Activated CD4-positive, alpha-beta T cell treated with anti-CD3 and anti-CD28 coated beads, Interleukin-2, amount 10 ng/mL, durations not matched to agents 24 days and 14 days (primary cell): ENCODE measurements at places on chromosomes 6 and 20.

DNA sequence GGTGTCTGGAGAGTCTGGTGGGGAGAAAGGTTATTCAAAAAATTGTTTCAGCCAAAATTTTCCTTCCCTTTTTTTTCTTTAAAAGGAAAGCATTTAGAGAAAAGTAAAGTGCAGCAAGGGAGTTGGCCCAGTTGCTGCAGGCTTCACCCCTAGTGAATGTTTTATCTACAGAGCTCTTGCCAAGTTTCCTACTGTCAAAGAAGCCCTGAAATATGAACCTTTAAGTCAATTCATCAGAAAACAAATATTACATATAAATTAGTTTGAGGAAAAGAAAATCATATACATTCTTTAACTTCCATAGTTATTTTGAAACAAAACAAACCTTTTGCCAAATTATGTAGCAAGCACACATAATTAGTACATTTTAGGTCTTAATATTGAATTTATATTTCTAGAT lies 25.0 kb upstream of the HMGCLL1 start:
- H3K4me3 ChIP-seq = no peak overlapping the region
- DNase-seq = no peak
- no peak overlapping the region for H3K27ac ChIP-seq
- no peaks in the 10 kb centered on the region for H3K27me3 ChIP-seq
- H3K4me1 ChIP-seq = no peaks in the 10 kb centered on the region
- H3K36me3 ChIP-seq = no peaks in the 10 kb centered on the region

- no peaks in the 10 kb centered on the region for H3K27me3 ChIP-seq
- peaks cover 23% of the 10 kb centered on the region for H3K4me1 ChIP-seq
- no peak overlapping the region for H3K27ac ChIP-seq
- peaks cover 2% of the 10 kb centered on the region for H3K36me3 ChIP-seq
- no peak overlapping the region for H3K4me3 ChIP-seq
Measured at GRCh38 chr6:13722880-13723279, 11.2 kb upstream of the RANBP9 start.

DNA sequence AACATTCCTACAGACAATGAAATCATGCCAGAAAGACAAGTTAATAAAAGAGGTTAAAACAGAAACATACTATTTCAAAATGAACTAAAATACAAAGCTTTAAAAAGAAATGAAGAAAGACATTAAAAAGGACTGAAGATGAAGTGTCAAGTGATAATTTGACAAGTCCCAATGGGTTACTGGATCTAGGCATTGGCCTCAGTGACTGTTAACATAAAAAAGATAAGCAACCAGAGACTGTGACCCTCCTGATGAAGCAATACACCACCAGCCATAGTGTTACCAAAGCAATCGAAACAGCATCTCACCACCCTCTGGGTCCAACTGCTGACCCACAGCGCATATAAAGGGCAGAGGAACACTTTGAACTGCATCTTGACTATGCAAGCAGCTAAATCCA lies 130.3 kb downstream of the FIG4 start:
- H3K27ac ChIP-seq = no peak overlapping the region
- no peaks in the 10 kb centered on the region for H3K27me3 ChIP-seq
- no peak overlapping the region for H3K4me3 ChIP-seq
- DNase-seq = no peak
- no peaks in the 10 kb centered on the region for H3K4me1 ChIP-seq
- no peaks in the 10 kb centered on the region for H3K36me3 ChIP-seq

DNA sequence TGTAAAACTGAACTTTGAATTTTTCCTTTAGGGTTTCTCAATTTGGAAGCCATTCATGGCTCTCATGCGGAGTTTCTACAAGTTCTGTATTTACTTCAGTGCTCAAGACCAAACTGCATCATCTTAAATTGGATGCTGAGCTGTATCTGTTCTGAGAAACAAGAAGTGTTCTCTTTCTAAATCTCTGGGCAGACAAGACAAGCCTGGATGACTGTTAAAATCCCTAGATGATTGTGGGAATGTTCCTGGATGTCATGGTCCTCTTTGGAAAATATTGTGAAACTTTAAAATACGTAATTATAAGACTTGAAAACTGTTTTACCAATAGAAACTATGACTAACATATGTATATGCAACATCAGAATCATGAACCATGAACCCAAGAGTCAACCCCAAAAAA lies 6.2 kb upstream of the GCM1 start:
- no peak overlapping the region for H3K4me3 ChIP-seq
- H3K27ac ChIP-seq = no peak overlapping the region
- no peaks in the 10 kb centered on the region for H3K36me3 ChIP-seq
- H3K4me1 ChIP-seq = no peaks in the 10 kb centered on the region
- DNase-seq = no peak
- H3K27me3 ChIP-seq = no peaks in the 10 kb centered on the region

DNA sequence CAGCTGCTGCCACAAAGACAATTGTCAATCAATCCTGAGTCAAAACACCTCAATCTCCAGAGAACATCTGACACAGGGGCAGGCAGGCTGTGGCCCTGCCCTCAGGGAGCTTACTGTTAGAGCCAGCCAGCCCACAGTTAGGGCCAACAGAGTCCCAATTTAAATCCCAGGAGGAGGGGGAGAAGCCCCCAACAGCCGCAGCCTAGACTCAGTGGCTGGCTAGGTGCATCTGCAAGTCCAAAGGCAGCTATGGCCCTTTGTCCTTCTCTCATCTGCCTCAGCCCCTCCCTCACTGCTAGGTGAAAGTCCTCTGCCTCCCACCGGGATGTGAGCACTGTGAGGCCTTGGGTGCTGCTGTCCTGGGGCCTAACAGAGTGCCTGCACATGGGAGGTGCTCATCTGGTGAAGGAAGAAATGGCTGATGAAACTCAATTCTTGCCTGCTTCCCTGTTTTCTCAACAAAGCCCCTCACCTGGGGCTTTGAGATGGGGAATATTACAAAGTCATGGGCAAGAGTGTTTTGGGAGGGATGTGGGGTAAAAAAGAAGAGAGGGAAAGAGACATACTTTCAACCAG lies 33.7 kb upstream of the VEGFA start:
- H3K36me3 ChIP-seq = no peaks in the 10 kb centered on the region
- no peak overlapping the region for H3K4me3 ChIP-seq
- peaks cover 2% of the 10 kb centered on the region for H3K27me3 ChIP-seq
- peaks cover 16% of the 10 kb centered on the region for H3K4me1 ChIP-seq
- DNase-seq = no peak
- H3K27ac ChIP-seq = no peak overlapping the region
